Hematopoietic multipotent progenitor cell treated with erythropoietin and hydrocortisone succinate and interleukin-3 and kit ligand, for 17 days (in vitro differentiated cells): ENCODE measurements at places on chromosomes 6 and 20.

- no peak for DNase-seq
Measured at GRCh38 chr6:73664701-73665100, 10.9 kb upstream of the SLC17A5 start.

- DNase-seq, result no peak
Measured at GRCh38 chr6:106518748-106519147, 110.5 kb downstream of the RTN4IP1 start.

DNA sequence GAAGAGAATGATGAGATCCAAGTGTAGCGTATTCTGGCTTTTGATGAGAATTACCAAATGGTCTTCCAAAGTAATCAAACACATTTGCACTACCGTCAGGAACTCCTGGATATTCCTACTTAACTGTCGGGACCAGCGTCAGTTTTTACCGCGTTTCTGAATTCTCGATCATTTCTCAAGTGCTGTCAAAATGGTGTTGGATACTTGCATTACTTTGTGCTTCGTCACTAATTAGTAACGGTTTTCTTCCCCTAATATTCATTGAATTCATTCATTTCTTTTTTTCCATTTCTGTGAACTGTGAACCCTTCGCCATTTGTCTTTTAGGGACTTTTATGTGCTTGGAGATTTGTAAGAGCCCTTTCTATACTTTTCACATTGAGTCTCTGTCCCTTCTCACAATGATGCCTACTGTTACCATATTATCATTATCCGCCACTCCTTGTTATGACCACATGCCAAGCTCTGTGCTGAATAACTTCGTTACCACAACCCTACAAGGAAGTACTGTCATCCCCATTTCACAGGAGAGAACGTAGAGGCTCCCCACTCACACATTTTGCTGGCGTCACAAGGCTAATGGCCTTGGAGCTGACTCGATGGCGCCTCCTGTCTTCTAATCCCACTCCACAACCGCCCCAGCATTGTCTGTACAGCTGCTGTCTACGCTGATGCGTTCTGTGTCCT lies 74.2 kb upstream of the QKI start:
- no peak for DNase-seq

- DNase-seq, result no peak
Measured at GRCh38 chr20:8740265-8740664, 328.6 kb upstream of the PLCB4 start.

GRCh38 chr20:3572151-3572550 lies 91.0 kb downstream of the GFRA4 start:
- DNase-seq, result no peak

GRCh38 chr6:53651764-53652401 lies 13.7 kb downstream of the KLHL31 start:
- peak; percentile 61 for DNase-seq

- peak; percentile 94 for DNase-seq
Measured at GRCh38 chr6:13395272-13396237, 67.2 kb upstream of the TBC1D7 start.

GRCh38 chr6:52731719-52732118 lies 31.6 kb downstream of the GSTA2 start:
- no peak for DNase-seq

DNA sequence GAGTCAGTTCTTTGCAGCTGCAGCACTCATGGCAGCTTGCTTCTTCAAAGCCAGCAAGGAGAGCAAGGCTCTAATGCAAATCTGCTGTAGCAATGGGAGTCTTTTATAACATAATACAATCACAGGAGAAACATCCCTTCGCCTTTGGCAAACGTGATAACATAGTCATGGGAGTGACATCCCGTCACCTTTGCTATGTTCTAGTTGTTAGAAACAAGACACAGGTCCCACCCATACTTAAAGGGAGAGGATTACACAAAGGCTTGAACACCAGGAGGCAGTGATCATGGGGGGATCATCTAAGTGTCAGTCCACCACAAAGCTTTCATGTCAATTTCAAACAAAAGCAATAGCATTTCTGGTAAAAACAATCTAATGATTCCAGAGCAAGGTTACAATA lies 40.1 kb upstream of the PHACTR2 start:
- no peak for DNase-seq

DNA sequence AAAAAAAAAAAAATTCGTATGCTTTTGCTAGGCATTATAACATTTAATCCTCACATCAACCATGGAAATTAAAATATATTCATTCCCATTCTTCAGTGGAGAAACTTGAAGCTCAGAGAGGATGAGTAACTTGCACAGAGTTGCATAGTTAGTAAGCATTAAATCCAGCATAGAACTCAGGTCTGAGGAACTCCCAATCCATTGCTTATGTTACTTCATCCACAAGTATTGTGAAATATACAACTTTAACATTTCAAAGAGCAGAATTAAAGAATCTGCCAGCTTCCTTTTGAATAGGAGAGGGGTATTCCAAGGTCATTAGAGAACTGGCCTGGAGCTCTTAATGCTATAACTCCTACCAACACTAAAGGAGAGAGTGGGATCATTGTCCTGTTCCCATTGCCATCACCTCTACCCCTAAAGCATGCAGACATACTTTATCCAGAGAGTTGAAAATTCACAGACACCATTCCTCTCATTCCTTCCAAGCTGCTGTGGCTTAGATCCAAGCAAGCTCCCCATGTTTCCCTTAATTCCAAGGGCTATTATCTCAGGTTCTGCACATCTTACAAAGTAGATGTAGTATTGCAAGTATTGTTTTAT lies 91.9 kb downstream of the FLRT3 start:
- DNase-seq, result no peak

GRCh38 chr20:34526466-34526865 lies 10.2 kb downstream of the DYNLRB1 start:
- no peak for DNase-seq

DNA sequence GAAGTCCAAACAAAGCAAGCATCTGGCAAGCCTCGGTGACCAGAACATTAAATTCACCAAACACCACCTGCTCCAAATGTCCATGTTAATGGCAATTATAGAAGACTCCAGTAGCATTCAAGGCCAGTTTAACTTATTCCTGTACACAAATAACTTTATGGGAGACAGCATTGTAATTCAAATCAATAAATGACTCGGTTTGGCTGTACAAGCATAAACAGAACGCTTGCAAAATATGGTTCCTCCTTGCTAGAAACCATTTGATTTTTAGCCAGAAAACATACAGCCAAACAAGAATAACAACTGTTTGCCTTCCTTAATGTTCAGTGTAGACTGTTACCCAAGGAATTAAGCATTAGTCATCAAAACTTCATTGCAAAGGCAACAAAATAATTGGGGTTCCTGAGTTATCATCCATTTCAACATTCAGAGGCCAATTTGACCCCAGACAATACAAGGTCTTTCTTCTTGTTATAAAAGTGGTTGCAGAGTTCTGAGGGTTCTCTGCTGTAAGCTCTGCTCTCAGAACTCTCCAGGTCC lies 125.1 kb downstream of the BFSP1 start:
- no peak for DNase-seq

GRCh38 chr6:24431045-24431451 lies 28.3 kb downstream of the MRS2 start:
- DNase-seq, result peak; percentile 84

DNA sequence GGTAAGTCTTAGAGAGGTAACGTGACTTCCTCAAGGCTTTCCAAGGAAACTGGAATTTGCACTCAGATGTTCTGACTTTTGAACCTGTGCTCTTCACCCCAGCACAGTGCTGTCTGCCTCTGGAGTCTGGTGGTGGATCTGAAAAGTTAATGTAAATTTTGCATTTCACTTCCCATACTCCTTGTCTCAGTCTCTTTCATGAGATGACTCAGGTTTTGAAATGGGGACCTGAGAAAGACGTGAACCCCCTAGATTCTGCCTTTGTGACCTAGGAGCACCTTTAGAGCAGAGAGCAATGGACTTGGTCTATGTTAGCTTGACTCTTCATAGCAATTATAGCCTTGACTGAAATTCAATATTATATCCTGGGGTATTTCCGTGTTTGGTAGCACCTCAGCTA lies 223.0 kb downstream of the QKI start:
- DNase-seq, result no peak

- DNase-seq, result no peak
Measured at GRCh38 chr6:136669299-136669699, 119.1 kb upstream of the MAP7 start.

- no peak for DNase-seq
Measured at GRCh38 chr6:143999406-143999805, 8.7 kb downstream of the PLAGL1 start.

- no peak for DNase-seq
Measured at GRCh38 chr20:38252292-38253288, 7.9 kb downstream of the KIAA1755 start.

DNA sequence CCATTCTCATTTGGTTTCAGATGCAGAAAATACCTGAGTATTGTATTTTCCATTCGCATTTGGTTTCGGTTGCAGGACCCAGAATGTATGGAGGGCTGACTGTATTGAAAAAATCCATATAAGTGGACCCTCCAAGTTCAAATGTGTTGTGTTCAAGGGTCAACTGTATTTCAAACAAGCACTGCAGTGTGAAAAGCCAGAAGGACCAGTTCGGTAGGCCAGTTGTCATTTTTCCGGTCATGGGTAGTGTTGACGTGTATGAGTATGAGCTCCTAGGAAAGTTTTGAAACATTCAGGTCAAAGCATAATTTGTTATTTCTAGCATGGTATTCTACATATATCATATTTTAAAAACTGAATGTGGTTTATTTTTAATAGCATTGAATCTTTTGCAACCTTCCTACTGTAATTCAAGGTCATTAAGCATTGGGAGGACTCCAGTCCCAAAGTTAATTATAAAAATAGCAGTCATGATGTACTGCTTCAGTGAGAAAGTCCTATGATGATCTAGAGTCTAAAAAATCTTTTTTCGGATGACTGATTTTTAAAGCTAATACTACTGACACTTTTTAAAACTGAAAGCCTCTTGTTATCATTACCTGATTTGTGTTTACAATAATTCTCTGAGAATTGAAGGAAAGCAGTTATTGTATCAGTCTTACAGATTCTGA lies 18.9 kb downstream of the NHSL1 start:
- no peak for DNase-seq

DNA sequence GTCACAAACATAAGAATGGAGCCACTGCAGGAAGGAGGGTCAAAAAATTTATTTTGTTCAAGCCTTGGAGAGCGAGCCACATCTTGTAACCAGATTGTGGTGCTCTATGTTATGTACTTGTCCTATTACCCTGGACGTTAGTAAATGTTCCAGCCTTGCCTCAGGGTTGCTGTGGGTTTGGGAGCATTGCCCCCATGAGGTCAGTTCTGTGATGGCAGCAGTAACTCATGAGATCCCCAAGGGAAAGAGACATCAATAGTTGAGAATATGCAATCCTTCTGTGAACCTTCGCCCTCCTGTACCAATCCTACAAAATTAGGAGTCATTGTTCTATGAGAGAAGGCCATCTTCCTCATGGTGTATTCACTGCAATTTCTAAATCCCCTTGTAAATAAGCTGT lies 16.4 kb upstream of the CFAP206 start:
- DNase-seq, result peak; percentile 13

DNA sequence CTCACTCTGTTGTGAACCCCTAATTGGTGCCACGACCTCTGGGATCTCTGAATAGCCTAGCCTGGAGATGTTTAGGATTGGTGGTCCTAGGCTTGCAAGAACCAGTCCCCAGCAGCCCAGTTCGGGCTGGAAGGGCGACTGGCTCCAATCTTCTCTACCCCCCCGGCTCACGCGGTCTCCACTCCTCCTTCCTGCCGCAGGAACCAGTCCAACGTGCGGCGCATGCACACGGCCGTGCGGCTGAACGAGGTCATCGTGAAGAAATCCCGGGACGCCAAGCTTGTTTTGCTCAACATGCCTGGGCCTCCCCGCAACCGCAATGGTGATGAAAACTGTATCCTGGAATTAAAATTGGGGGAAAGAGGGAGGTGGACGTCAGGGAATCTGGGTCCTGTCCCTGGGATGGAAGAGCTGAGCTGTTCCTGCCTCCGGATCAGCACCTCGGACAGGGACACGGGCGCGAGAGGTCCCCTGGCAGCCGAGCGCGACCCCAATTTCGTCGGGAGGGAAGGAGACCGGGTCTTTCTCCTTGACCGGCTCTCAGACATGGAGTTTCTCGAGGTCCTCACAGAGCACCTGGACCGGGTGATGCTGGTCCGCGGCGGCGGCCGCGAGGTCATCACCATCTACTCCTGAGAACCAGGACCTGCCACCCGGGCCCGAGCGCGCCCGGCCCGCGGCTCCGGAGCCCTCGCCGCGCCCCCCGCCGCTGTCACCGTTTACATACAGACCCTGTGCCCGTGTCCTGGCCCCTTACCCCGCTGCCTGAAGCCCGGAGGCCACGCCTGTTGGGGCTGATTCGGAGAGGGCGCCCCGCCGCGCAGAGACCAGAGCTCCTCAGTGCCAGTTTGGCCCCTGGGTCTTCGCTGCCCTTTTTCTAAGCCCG lies 28.2 kb downstream of the SLC12A5 start:
- DNase-seq, result no peak

GRCh38 chr6:88775866-88776571 lies 187.4 kb downstream of the RNGTT start:
- no peak for DNase-seq

- DNase-seq, result no peak
Measured at GRCh38 chr20:51679254-51679921, 88.8 kb downstream of the ATP9A start.

GRCh38 chr20:58023346-58023745 lies 205.1 kb downstream of the ANKRD60 start:
- no peak for DNase-seq

GRCh38 chr6:158762787-158763433 lies 56.3 kb downstream of the EZR start:
- DNase-seq, result no peak

DNA sequence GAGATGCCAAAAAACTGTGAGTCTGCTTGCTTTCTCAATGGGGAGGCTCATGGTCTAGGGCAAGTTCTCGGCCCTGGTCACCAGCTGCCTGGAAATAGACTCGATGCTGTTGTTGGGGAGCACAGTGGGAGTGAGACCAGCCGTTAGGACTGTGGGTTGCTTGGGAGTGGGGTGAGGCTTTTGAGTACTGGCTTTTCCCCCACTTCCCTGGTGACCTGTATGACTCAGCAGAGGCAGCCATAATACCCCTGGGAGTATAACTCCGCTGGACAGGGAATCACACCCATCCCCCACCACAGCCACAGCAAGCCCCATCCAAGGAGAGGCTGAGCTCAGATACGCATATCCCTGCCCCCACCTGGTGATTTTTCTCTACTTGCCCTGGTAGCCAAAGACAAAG lies 48.9 kb upstream of the OGFRL1 start:
- no peak for DNase-seq

- no peak for DNase-seq
Measured at GRCh38 chr20:63409834-63410435, 48.8 kb upstream of the CHRNA4 start.

GRCh38 chr6:131124336-131125071 lies 10.8 kb upstream of the AKAP7 start:
- no peak for DNase-seq

DNA sequence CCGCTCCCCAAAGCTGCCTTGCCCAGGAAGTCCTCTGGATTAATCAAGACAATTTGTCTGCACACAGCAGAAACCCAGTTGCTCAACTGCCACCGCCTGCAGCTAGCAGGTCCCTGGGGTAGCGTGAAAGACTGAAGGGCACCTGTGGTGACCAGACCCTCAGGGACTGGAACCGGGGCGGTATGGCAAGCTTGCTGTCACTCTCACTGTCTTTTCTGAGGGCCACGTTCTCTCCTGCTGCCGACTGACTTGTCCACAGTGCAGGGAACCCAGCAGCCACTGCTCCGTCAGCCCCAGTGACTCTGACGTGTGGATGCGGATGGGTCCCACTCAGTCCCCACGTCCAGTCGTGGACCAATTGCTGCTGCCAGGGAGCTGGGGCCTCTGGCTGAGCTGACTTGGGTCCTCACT lies 72.8 kb upstream of the PMEPA1 start:
- no peak for DNase-seq

- DNase-seq, result peak; percentile 2
Measured at GRCh38 chr6:34771727-34772126, 14.4 kb downstream of the SNRPC start.
